ENCODE measurements at places on chromosomes 3 and 15. TPM values are rescaled to one million over a fixed set of nuclear protein-coding genes. Genes with fewer than 3 reads are reported as not detected.

RGMA gene
- total RNA-seq: 85.1 TPM

FAM3D gene
- 0.11 TPM for total RNA-seq

TM4SF18 gene
- total RNA-seq: not detected

SPATA12 gene
- 0.12 TPM for total RNA-seq

- H3K4me3 ChIP-seq: no peak overlapping the region
- H3K4me1 ChIP-seq: peaks cover 19% of the 10 kb centered on the region
- no peaks in the 10 kb centered on the region for H3K36me3 ChIP-seq
- no peaks in the 10 kb centered on the region for H3K27me3 ChIP-seq
- no peak for DNase-seq
Observed at GRCh38 chr3:42163622-42164244, 72.6 kb downstream of the TRAK1 start.

DNA sequence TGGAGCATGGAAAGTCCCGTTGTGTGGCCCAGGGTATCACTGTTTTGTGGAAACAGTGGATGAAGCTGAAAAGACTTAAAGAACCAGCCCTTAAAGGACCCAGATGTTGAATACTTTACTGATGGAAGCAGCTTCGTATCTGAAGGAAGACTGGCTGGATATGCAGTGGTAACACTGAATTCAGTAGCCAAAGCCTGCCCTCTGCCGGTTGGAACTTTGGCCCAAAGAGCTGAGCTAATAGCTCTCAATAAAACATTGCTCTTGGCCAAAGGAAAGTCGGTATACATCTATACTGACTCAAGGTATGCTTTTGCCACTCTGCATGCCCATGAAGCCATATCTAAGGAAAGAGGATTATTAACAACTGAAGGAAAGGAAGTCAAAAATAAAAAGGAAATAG is 885.4 kb downstream of the PDCD6IP start:
- H3K27ac ChIP-seq: no peak overlapping the region
- no peaks in the 10 kb centered on the region for H3K4me1 ChIP-seq
- DNase-seq: peak; percentile 79

GRCh38 chr15:73362900-73363299 is 5.9 kb downstream of the HCN4 start:
- H3K4me3 ChIP-seq: no peak overlapping the region
- H3K36me3 ChIP-seq: no peaks in the 10 kb centered on the region
- no peak overlapping the region for H3K27ac ChIP-seq
- peaks cover 27% of the 10 kb centered on the region for H3K27me3 ChIP-seq
- H3K4me1 ChIP-seq: peaks cover 6% of the 10 kb centered on the region

DNA sequence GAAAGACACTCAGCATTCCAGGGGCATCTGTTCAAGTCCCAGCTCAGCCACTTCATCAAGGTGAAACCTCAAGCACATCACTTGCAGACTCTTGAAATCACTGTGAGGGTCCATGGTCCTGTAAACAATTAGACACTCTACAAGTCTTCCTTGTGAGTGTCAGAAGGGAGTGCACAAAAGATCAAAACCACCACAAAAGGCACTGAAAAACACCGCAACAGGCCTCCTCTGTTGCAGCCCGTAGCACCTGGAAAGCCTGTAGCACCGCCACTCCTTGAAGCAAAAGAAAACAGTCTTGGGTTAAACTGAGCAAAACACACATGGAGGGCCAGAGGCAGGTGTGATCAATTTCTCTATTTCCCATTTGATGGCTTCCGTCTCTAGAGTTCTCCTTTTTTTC is 63.8 kb upstream of the SNRK start:
- no peaks in the 10 kb centered on the region for H3K36me3 ChIP-seq
- no peak overlapping the region for H3K4me3 ChIP-seq
- no peaks in the 10 kb centered on the region for H3K27me3 ChIP-seq
- DNase-seq: no peak
- H3K27ac ChIP-seq: no peak overlapping the region
